ENCODE measurements at places on chromosomes 3 and 15.

DNA sequence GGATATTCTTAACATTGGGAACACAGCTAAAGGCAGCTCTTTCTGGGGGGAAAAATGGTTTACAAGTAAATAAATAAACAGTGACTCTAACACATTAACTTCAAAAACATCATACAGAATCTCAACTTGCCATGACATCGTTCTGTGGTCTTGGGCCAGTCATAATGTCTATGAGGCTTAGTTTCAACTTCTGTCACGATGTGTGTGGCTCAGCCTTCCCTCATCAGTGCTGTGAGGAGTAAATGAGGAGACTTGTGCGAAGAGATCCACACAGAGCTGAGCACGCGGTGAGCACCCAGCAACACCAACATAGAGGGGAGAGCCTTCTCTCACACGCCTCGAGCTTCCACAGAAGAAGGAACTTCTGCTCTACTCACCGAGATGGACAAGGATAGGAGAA lies 49.0 kb downstream of the DZIP1L start:
- DNase-seq, result no peak

DNA sequence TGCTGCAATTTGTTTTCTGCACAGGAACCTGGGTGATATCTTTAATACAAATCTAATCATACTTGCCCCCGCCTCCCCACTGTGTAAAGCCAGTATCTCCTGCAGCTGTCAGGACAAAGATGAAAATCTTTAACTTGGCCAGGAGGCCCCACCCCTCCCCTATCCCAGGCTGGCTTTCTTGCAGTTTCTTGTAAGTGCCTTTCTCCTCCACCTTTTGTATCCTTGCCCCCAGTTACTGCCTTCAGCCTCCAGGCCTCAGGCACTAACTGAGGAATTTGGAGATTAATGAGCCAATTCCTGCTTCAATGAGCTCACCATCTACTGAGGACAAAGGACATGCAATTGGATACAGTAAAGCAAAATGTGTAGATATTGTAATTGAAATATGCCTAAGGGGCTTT lies 6.5 kb downstream of the GCSAM start:
- no peak for DNase-seq

DNA sequence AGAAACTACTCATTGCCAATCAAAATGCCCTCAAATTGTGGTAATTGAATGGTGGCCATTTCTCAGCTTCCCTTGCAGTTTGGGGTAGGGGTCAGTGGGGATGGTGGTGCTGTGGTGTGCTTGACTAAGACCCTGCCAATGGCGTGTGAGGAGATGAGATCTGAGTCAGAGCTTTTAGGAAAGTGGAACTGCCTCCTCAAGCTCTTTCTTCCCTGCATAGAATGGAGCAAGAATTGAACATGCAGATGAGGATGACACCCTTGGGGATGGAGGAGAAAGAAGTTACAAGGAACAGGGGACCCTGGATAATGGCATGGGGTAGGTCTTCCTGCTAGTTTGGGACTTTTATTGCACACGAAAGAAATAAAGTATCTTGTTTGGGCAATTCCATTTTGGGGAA lies 188.0 kb downstream of the PEX5L start:
- no peak for DNase-seq

- DNase-seq, result no peak
Observed at GRCh38 chr3:62611541-62612240, 238.3 kb upstream of the FEZF2 start.

DNA sequence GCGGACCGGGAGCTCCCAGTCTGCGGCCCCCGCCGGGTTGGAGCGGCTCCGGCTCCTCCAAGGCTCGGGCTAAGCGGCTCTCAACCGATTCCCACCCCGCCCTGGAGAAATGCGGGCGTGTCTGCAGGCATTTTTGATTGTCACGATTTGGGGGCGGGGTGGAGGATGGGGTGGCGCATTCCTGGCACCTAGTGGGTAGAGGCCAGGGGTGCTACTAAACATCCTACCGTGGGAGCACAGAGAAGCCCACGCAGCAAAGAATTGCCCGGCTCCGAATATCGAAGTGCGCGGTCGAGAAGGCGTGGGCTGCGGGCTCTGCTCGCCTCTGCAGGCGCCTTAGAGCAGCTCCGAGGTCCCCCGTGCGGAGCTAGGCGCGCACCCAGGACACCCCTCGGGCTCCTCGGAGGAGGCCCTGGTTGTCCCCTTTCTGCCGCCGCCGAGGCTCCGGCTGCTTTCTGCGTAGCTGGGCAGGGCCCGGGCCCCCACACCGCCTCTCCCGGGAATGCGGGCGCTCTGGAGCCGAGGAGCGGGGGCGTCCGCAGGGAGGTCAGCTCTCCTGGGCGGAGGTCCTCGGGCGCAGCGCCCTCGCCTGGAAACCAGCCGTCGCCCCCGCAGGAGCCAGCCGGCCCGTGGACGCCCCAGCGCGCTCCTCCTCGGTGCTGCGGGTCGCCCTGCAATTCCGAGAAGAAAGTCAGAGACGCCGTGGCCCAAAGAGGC lies 16.5 kb upstream of the LAMP3 start:
- DNase-seq, result no peak

- no peak for DNase-seq
Observed at GRCh38 chr3:20842594-20843436, 656.8 kb upstream of the SGO1 start.

DNA sequence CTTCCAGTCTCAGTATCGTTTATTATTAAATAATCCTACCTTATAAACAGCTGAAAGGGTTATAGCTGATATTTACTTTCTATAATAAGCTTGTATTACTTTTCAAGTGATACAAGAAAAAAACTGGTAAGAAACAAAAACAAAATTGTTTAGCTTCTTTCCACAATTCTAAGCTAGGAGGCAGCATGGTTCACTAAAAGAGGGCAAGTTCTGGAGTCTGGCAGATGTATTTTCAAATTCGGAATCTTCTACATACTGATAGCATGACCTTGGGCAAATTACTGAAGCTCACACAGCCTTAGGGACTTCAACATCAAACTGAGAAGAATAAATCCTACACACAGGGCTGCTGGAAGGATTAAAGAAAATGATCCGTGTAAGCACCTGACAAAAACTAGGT lies 15.4 kb downstream of the C15orf62 start:
- DNase-seq, result no peak

DNA sequence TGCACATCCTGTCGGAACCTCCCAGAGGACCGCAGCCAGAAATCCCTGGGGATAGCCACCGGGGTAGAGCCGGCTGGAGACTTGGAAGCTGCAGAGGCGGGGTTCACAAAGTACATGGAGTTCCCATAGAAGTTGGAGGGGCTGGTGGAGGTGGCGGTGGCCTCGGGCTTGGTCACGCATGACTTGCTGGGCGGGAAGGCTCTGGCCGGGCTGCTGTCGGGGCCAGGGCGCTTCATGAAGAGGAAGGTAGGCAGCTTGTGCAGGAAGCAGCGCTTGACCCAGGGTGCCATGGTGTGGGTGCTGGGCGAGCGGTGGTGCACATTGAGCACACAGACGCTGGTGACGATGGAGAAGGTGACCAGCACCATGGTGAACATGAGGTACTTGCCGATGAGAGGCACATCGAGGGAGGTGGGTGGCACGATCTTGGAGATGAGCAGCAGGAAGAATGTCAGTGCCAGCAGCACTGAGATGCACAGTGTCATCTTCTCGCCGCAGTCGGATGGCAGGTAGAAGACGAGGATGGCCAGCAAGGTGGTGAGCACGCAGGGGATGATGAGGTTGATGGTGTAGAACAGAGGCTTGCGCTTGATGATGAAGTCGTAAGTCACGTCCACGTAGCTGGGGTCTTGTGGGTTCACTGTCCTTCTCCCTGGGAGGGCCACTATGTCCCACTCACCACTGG lies 8.4 kb upstream of the CHRNA3 start:
- no peak for DNase-seq

- DNase-seq, result no peak
Observed at GRCh38 chr3:156172536-156172935, 52.2 kb downstream of the KCNAB1 start.

DNA sequence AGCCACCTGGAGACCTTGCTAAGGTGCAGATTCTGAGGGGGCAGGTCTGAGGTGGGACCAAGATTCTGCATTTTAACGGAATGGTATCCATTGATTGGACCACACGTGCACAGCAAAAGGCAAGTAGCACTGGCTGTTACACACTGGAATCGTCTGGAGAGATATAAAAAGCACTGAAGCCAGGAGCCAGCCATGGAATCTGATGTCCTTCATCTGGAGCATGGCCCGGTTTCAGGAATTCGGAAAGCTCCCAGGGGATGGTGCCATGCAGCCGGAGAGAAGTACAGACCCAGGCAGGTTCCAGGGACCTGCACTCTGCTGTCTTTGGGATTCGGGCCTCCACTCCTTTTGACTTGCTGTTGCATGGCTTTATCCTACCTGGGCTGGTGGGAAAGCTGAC lies 28.8 kb upstream of the PRR20G start:
- DNase-seq, result no peak

DNA sequence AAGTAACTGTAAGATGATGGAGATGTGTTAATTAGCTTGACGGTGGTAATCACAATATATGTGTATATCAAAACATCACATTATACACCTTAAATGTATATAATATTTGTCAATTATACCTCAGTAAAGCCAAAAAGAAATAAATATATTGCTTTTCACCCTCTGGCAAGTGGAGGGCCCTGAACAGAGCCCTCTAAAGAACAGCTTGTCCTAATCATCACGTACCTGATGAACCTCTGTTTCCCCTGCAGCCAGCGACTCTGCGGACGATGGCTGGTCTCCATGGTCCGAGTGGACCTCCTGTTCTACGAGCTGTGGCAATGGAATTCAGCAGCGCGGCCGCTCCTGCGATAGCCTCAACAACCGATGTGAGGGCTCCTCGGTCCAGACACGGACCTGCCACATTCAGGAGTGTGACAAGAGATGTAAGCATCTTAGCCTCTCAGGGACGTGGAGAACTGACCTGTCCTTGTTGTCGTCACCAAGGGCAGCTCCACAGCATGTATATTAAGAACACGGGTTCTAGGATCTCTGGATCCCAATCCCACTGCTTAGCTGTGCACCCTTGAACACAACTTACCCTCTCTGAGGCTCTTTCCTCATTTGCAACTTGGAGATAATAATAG lies 6.3 kb downstream of the THBS1 start:
- DNase-seq, result peak; percentile 78

- no peak for DNase-seq
Observed at GRCh38 chr3:28989646-28990089, 291.2 kb upstream of the RBMS3 start.

GRCh38 chr15:63990454-63990853 lies 55.8 kb downstream of the DAPK2 start:
- DNase-seq, result no peak

DNA sequence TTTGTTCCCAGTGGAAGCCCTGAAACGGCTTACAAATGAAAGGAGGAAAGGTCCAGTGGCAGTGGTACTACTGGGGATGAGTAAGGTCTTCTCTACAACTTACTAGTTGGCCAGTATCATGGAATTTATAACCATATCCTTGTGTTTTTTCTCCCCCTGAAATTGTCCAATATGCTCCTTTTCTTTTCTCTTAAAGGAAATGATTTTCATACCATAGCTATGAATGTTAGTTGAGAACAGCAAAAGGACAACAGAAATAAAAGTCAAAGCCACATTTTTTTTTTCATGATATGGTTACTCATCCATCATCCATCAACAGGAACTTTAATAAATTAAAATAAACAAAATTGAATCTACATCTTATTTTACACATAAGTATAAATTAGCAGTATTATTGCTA lies 450.4 kb downstream of the MFSD1 start:
- peak; percentile 65 for DNase-seq

DNA sequence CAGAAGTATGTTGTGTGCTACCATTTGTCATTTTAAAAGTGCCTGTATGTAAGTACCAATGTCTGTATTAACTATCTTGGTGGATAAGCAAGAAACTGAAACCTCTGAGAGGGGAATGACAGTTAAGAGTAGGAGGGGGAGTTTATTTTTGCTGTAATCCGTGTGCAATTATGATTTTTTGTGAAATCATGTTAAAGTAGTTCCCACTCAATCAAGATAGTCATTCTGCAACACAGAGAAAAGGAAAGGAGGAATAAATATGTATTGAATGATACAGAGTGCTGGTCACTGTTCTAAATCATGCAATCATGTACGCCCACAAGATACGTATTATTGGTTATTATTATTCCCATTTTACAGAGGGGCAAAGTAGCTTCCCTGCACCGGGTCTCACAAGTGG lies 105.1 kb upstream of the UBE2E1 start:
- DNase-seq, result no peak

- DNase-seq, result no peak
Observed at GRCh38 chr3:185270262-185270955, 16.6 kb upstream of the EHHADH start.

DNA sequence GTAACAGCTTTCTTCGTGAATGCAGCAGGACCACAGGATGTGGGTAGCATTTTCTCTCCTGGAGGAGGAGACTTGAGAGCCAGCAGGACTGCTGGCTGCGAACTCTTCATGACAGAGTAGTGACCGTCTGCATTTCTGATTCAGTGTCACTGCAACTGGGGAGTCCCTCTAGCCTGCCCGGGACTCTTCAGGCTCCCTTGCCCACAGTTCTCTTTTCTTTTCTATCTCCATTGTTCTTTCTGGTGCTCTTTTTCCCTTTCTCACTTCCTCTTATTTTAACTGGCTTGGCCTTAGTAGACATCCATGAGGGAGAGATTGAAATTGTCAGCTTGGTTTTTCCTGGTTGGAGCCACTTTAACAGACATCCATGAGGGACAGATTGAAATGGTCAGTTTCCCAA lies 49.9 kb upstream of the P2RY1 start:
- no peak for DNase-seq

Measured in AG09309 (cell line).